ENCODE measurements at places on chromosomes 7 and 10. TPM values are rescaled to one million over a fixed set of nuclear protein-coding genes. Genes with fewer than 3 reads are reported as not detected.

The DEPP1 gene
- 9.8 TPM for polyA plus RNA-seq

The TRPV6 gene
- polyA plus RNA-seq, result 10.4 TPM

The ANKRD61 gene
- 1.0 TPM for polyA plus RNA-seq

The CISD1 gene
- polyA plus RNA-seq, result 53.4 TPM

The COL17A1 gene
- polyA plus RNA-seq, result 0.49 TPM

The DMBT1 gene
- 0.36 TPM for polyA plus RNA-seq

The CDK5 gene
- 14.7 TPM for polyA plus RNA-seq

The SP8 gene
- polyA plus RNA-seq, result not detected

The HPSE2 gene
- 0.65 TPM for polyA plus RNA-seq

The TLX1 gene
- polyA plus RNA-seq, result not detected

The GDI2 gene
- 284 TPM for polyA plus RNA-seq

The GSTO2 gene
- 32.9 TPM for polyA plus RNA-seq

The WDR86 gene
- 52.0 TPM for polyA plus RNA-seq

The DRGX gene
- not detected for polyA plus RNA-seq

The NOM1 gene
- polyA plus RNA-seq, result 19.4 TPM

The HK1 gene
- polyA plus RNA-seq, result 49.7 TPM

The PCBD1 gene
- polyA plus RNA-seq, result 107 TPM
